ENCODE measurements at places on chromosomes 16 and 17.

- no peak for DNase-seq
These were observed 831 bp downstream of the RPL13 start for GRCh38 chr16:89561142-89561883.

- DNase-seq, result peak; percentile 55
These were observed 1.9 kb downstream of the USH1G start for GRCh38 chr17:74921026-74921681.

DNA sequence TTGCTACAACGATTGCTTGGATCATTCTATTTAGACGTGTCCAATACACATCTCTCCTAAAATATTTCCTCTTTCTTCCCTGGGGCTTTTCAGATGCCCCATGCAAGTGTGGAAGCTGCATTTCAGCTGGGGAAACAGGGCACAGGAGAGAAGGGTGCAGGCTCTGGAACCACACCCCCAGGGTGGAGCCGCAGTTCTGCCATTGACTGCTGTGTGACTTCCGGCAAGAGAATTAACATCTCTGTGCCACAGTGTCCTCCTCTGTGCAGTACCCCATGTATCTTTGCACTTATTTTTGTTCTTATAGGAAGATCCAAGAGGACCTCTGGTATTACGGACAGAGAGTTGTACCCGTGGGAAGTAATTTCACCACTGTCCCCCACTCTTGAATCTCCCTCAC, 405.3 kb upstream of the EEF2KMT start:
- no peak for DNase-seq

GRCh38 chr16:84596801-84597527, 20.9 kb downstream of the COTL1 start:
- DNase-seq, result no peak

DNA sequence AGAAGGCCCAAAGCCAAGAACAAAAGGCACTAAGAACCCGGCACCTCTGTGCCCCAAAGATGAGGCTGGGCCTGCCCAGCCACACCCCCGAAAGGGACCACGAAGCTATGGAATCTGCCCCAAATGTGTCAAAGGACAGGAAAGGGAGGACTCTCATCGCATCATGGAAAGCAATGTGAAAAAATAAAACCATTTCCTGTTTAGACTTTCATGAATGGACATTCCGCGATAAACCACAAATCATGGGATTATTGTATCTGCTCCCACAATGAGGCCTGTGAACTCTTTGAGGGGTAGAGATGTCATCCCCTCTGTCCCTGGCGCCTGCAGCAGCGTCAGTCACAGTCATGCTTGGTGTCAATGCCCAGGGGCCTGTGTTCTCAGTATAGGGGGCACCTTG, 135.0 kb downstream of the COPRS start:
- no peak for DNase-seq

DNA sequence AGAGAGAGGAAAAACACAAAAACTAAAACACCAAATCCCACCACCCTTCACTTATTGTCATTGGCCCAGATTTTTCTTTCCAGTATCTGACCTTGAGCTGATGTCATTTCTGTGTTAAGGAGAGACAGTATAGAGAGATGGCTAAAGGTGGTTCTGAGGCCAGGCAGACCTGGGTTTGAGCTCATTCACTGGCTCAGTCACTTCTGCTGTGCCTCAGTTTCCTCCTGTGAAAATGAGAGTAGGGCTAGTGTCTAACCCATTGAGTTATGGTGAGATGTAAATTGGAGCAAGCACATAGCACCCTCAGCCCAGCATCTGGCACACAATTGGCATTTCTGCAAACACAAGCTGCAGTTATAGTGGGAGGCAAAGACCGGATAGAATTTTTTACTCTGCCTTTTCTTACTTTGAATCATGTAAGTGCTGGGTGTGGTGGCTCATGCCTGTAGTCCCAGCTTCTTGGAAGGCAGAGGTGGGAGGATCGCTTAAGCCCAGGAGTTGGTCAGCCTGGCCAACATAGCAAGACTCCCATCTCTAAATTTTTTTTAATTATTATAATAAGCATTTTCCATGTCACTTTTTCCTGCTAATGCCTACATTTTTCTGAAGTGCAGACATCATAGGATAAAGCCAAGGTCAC, 6.4 kb upstream of the KIFC3 start:
- no peak for DNase-seq

DNA sequence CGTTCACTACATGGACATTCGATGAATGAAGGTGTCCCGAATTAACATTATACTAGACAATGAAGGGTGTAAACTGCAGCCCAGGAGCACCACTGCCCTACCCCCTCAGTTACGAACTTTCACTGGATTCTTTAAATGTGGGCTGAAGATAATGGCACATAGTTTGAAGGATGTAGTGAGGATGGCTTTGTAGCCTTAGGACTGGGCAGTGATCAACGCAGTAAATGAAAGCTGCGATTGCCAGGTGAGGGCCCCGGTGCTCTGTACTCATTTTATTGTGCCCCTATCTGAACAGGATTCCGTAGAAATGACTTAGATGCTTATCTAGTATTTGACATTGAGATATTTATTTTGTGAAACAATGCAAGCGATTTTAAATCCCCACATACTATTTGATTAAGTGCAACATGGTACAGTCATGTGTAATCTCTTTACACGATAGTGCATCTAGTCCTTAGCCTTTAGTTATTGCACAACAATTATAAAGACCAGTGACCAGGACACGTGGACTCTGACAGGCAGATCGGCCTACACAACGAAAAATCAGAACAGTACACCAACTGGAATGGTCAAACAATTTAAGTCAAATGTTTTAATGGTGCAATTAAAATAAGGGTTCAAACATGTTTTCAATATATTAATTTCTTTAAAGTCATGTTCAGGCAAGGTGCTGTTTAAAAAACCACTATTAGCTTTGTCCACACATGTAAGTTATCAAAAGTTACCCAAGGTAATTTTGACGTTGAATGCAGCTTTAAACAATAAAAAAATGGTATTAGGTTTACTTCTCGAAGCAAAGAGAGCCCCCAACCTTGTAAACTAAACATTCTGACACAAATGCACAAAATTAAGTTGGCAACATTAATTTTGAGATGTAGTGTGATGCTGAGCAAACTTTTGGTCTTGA, 17.4 kb upstream of the ERN1 start:
- DNase-seq, result no peak

- no peak for DNase-seq
These were observed 9.2 kb downstream of the COL1A1 start for GRCh38 chr17:50192144-50192617.

GRCh38 chr17:78112518-78113471, 15.8 kb downstream of the TMC6 start:
- DNase-seq, result peak; percentile 56

- no peak for DNase-seq
These were observed 8.6 kb downstream of the TAF1C start for GRCh38 chr16:84178146-84178765.

DNA sequence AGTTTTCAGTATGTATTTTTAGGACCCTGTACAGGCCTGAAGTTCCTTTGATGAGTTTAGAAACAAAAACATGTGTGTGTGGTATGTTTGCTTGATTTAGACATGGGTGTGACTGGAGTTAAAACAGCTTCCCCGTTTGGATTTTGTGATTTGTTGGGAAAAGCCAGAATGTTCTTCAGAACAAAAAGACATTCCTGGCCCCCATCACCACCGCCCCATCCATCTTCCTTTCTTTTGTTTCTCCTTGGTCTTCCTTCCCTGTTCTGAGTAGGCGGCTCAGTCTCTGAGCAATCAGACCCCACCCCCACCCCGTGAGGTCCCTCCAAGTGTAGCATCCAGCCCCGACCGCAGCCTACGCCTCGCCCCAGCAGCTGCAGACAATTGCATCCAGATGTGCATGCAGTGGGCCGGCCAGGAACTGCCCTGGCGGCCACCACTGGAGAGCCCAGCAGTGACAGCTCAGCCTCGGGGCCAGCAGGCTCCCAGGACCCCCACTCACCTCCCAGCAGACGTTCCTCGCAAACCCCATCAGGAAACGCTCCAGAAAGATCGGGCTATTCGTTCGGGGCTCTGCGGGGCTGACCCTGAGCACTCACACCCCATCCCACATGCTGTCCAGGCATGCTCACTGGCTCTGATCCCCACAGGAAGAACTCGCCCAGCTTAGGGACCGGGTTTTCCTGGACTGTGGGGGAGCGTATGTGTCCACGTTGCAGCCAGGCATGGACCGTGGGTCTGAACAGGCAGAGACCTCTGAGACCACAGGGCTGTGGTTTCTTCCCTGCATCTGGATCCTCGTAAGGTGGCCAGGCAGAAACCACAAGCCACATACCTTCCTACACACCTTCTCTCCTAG, 99.8 kb upstream of the CDH5 start:
- no peak for DNase-seq

GRCh38 chr16:17273142-17273561, 197.6 kb downstream of the XYLT1 start:
- peak; percentile 15 for DNase-seq

DNA sequence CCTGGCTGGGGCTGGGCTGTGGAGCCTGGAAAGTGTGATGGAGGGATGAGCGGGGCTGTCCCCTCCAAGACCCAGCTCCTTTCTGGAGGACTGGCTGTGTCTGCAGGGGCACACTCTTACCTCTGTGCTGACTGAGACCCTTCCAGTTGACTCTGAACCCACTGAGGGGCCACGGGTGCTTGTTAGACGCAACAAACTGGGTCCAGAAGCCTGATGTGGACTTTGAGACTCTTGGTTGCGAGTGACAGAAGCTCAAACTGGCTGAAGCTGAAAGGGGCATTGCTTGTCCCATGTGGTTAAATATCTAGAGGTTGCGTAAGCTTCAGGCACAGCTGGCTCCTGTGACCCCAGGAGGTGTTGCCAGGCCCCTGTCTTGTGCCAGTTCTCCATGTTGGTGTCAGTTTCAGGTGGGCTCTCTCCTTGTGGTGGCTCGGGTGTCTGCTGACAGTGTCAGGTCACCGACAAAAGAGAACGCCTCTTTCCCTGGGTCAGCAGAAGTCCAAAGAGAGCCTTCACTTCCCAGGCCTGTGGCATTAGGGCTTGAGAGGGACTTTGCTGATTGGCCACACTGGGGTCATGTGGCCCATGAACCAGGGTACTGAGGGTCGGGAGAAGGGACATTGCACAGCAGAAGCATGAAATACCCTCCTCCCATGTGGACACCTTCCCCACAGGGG, 16.7 kb downstream of the ADCY7 start:
- DNase-seq, result no peak

GRCh38 chr17:80890921-80891396, 100.7 kb upstream of the CHMP6 start:
- peak; percentile 69 for DNase-seq

- peak; percentile 31 for DNase-seq
These were observed 7.0 kb downstream of the ATPAF2 start for GRCh38 chr17:18031955-18032354.

- no peak for DNase-seq
These were observed 182.3 kb downstream of the AATF start for GRCh38 chr17:37130984-37131446.

GRCh38 chr16:88469615-88470395, 16.7 kb downstream of the ZFPM1 start:
- DNase-seq, result no peak

DNA sequence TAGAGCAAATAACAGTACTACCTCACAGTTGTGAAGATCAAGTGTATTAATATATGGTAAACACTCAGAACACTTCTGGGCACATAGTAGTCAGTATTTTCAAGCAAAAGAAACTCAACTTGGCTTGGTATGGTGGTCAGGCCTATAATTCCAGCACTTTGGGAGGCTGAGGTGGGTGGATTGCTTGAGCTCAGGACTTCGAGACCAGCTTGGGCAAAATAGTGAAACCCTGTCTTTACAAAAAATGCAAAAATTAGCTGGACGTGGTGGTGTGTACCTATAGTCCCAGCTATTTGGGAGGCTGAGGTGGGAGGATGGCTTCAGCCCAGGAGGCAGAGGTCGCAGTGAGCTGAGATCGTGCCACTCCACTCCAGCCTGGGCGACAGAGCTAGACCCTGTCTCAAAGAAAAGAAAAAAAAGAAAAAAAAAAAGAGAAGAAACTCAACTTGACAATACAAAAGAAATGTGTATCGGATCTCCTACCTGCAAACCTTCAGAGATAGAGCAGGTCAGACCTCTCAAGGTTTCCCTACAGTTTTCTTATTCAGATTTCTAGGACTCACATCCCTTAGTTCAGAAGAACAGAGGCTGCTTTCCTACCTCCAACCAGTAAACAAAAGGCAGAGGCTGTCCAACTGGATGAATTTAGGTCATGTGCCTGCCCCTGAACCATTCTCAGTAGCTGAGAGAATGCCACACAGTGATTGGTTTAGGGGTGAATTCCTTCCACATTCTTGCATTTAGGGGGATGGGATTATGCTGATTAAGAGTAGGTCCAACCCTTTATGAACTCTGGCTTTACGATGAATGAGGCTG, 1.7 kb upstream of the KPNA2 start:
- DNase-seq, result peak; percentile 25

- no peak for DNase-seq
These were observed 139.4 kb upstream of the TBX2 start for GRCh38 chr17:61260071-61260797.
